ENCODE measurements at places on chromosomes 1 and 21.

GRCh38 chr1:211695135-211695816 lies 19.9 kb upstream of the NEK2 start:
- no peak for DNase-seq

DNA sequence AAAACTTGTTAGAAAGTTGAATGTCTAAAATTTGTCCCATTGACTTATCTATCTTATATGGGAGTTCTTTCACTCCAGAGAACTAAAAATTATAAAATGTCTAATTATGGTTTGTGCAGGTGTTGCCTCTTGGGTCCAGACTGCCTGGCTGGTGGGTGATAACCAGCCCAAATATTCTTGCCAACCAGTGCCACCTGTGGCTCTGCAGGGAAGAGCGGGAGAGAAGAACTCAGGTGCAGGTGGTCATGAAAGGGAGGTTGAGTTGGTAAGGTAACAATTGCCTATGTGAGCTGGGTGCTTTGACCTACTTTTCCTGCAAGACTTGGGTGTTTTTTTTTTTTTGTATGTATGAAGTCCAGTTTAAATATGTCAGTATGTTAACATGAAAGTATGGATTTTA lies 10.2 kb downstream of the RPS6KC1 start:
- DNase-seq = no peak

DNA sequence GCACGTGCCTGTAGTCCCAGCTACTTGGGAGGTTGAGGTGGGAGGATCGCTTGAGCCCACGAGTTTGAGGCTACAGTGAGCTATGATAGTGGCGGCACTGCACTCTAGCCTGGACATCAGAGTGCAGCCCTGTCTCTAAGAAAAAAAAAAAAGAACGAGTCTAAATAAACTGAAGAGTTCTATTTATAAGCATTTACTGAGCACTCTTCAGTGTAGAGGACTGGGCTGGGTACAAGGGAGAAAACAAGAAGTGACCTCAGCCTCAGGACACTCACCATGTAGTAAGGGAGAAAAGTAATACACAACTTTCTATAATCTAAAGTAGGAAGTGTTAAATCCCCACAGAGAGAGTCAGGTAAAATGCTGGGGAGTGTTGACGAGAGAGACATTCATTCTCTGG lies 35.0 kb downstream of the NAV1 start:
- DNase-seq = no peak

- DNase-seq = no peak
These were observed 99.0 kb upstream of the HNRNPU start for GRCh38 chr1:244963231-244963826.

DNA sequence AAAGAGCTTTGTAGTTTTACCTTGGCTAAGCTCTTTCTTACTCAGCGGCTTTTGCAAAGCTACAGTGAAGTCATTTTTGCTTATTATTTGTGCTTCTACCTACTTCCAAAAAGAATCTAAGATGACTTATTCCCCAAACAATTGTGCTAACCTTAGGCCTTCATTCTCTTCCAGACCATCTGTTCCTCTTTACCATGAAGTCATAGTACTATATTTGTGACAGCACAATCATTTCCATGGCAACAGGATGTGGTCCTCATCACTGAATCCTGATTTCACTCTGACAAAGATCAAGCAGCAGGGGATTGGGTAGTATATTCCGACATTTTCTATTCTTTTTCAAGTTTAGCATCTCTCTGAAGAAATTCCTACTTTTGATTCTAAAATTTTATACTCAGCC lies 24.8 kb upstream of the NMNAT2 start:
- no peak for DNase-seq

- no peak for DNase-seq
These were observed 75.9 kb downstream of the NUF2 start for GRCh38 chr1:163397451-163398200.

- DNase-seq = no peak
These were observed 51.1 kb downstream of the GLUL start for GRCh38 chr1:182340233-182341058.

- no peak for DNase-seq
These were observed 13.5 kb downstream of the BCAR3 start for GRCh38 chr1:93668121-93668520.

GRCh38 chr1:22705586-22705985 lies 5.1 kb upstream of the EPHB2 start:
- no peak for DNase-seq

DNA sequence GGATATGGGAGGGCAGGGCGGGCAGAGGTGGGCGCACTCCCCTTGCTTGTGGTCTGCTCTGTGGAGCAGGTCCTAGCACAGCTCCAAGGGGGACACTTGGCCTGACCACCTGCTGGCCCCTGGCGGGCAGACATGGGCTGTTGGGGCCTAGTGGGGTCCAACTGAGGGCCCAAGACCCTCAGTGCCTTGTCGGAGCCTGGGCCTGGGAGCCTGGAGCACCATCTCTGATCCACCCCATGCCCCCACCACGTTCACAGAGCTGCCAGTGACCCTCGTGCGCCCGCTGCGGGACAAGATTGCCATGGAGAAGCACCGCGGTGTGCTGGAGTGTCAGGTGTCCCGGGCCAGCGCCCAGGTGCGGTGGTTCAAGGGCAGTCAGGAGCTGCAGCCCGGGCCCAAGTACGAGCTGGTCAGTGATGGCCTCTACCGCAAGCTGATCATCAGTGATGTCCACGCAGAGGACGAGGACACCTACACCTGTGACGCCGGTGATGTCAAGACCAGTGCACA lies 70.6 kb downstream of the OBSCN start:
- no peak for DNase-seq

GRCh38 chr1:182338806-182339370 lies 52.7 kb downstream of the GLUL start:
- DNase-seq = no peak

- DNase-seq = no peak
These were observed 23.2 kb upstream of the H6PD start for GRCh38 chr1:9211291-9211811.

GRCh38 chr1:28601696-28602095 lies 9.6 kb downstream of the RAB42 start:
- no peak for DNase-seq

GRCh38 chr1:2240270-2241156 lies 12.4 kb downstream of the SKI start:
- DNase-seq = peak; percentile 26

GRCh38 chr1:203473281-203473680 lies 2.3 kb upstream of the PRELP start:
- no peak for DNase-seq

GRCh38 chr1:8004113-8004802 lies 21.9 kb downstream of the ERRFI1 start:
- peak; percentile 51 for DNase-seq

- no peak for DNase-seq
These were observed 66.7 kb downstream of the XCL1 start for GRCh38 chr1:168643152-168643551.

- no peak for DNase-seq
These were observed 18.8 kb downstream of the UCK2 start for GRCh38 chr1:165845992-165846748.

DNA sequence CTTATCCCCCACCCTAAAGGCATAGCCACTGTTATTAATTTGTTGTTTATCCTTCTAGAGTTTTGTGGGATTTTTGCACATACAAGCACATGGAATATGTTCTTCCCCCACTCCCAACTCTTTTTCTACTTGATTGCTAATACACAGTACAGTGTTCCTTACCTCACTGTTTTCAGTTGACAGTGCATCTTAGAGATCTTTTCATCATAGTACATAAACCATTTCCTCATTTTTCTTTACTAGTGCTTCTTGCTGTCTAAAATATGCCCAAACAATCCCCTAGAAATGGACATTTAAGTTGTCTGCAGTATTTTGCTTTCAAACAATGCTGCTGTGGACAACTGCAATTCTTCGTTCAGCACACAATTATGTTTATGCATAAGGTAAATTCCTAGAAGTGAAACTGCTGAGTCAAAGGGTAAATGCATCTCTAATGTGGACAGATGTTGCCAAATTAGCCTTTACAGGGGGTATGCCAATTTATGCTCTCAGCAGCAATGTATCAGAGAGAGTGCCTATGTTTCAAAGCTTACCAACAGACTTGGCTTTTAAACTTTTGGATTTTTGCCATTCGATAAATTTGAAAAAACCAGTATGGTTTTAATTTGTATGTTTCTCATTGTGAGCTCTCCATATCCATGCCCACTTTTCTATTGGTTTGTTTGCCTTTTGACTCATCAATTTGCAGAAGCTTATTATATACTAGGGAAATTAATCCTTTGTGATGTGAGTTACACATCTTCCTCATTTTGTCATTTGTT lies 132.6 kb downstream of the MRPS6 start:
- DNase-seq = no peak

GRCh38 chr1:14439015-14439414 lies 159.5 kb upstream of the KAZN start:
- no peak for DNase-seq

DNA sequence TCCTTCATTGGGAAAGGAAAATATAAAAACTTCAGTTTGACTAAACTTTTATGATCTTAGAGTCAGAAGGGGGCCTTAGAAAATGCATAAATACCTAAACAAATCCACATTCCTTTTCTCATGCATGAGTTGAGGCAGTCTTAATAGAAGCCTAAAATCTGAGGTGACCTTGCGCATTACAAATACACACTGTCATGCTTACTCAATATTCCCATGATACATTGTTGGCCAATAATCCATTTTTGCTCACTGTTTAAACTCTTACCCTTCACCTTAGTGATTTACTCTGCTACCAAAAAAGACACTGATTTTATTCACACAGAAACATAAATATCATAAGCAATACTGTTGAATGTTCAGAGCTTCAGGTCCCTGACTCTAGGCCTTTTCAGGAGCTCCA lies 19.1 kb upstream of the TMCO1 start:
- no peak for DNase-seq

DNA sequence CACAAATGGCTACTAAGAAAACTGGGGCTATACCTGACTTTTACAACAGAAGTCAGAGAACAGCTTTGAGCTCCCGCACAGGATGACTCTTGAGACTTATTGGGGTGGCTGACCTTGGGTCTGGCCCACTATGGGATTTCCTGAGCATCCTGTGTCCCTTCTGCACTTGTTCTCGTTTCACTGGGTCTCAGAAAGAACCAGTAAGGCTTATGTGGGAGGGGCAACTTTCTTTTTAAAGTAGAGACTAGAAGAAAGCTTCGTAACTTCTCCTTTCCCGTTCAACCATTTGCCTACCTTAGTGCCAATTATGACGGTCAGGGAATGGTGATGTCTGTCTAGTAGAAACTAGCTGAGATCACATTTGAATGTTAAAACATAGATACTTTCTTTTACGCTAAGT lies 59.5 kb upstream of the C1orf105 start:
- no peak for DNase-seq

- DNase-seq = no peak
These were observed 35.4 kb downstream of the FAAP20 start for GRCh38 chr1:2159124-2159523.

DNA sequence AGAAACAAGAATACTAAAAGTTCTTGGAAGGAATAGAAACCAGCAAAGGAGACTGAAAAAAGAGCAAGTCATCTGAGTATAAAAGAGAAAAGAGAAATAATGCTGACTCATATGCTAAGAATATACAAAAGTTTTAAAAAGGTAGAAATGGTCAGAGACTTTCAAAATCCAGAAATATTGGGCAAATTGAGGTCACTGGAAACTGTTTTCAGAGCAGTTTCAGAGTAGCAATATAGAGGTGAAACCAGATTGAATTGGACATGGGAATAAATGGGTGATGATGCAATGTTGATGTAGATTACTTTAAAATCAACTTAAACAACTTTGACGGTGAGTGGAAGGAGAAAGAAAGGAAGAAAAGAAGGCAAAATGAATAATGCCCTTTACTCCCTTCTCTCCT lies 1.8 kb upstream of the RPS6KC1 start:
- DNase-seq = no peak
